ENCODE measurements at places on chromosomes 5 and 9. TPM values are rescaled to one million over a fixed set of nuclear protein-coding genes. Genes with fewer than 3 reads are reported as not detected.

ZNF366 gene
- not detected for total RNA-seq

PARP8 gene
- total RNA-seq: 20.2 TPM

GCNT4 gene
- total RNA-seq: 0.33 TPM

ADAMTS13 gene
- total RNA-seq: 3.4 TPM

SYK gene
- 0.28 TPM for total RNA-seq

SLC36A1 gene
- total RNA-seq: 13.6 TPM

C9orf50 gene
- total RNA-seq: not detected

- no peak overlapping the region for H3K27ac ChIP-seq
- no peaks in the 10 kb centered on the region for H3K27me3 ChIP-seq
- H3K4me3 ChIP-seq: no peak overlapping the region
- peaks cover 8% of the 10 kb centered on the region for H3K36me3 ChIP-seq
- H3K4me1 ChIP-seq: no peaks in the 10 kb centered on the region
- no peak for DNase-seq
Measured at GRCh38 chr9:122276096-122276495, 11.4 kb downstream of the MRRF start.

DNA sequence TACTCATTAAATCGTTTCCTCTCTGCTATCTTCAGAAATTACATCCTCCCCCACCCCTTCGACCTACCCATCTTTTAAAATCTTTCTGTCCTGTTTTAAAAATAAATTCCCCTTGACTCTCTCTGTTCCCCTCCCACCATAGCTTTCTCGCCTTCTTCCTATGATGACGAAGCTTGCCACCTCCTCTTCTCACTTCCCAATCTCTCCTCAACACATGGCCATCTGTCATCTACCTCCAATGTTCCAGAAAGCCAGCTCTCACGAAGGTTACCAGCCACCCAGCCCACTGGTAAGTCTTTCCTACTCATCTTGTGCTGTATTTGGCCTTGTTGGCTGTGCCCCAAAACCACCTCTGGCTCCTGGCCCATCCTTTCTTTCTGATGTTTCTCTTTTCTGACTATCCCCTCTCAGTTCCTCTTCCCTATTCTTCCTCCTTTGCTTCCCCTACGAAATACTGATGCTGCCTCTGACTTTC lies 346.3 kb downstream of the ENC1 start:
- no peaks in the 10 kb centered on the region for H3K27me3 ChIP-seq
- H3K36me3 ChIP-seq: no peaks in the 10 kb centered on the region
- no peak overlapping the region for H3K27ac ChIP-seq
- DNase-seq: no peak

GRCh38 chr9:87206064-87206661 lies 258.9 kb upstream of the GAS1 start:
- DNase-seq: no peak
- H3K4me1 ChIP-seq: no peaks in the 10 kb centered on the region

GRCh38 chr5:167155387-167156005 lies 1135.9 kb upstream of the WWC1 start:
- H3K36me3 ChIP-seq: no peaks in the 10 kb centered on the region
- H3K4me1 ChIP-seq: no peaks in the 10 kb centered on the region
- H3K27me3 ChIP-seq: no peaks in the 10 kb centered on the region
- H3K27ac ChIP-seq: no peak overlapping the region

DNA sequence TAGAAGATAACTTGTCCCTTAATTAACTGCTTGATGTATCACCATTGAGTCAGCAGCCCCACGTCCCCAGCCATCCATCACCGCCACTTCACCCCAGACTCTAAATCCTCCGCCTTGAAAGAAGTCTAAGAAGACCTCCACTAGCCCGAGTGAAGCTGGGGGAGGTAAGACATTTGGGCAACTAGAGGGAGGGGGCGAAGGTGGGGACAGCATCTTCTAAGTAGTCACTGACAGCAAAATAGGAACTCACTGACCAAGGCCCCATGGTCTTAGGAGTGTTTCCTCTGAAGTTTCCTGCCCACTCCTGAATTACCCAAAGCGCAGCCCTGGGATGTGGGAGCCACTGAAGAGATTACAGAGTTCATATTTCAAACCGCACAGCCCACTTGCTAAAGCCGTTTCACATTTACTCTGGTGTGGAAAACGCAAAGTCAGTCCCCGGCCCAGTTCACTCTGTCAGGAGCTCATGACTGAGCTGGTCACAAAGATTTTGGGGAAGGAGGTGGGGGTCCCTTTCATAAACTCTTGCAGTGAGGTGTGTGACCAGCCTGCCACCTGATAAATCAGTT lies 107.4 kb downstream of the LHFPL2 start:
- no peaks in the 10 kb centered on the region for H3K4me1 ChIP-seq
- H3K27ac ChIP-seq: no peak overlapping the region
- H3K4me3 ChIP-seq: no peak overlapping the region
- H3K36me3 ChIP-seq: no peaks in the 10 kb centered on the region

GRCh38 chr9:90665072-90665471 lies 22.4 kb upstream of the DIRAS2 start:
- no peaks in the 10 kb centered on the region for H3K4me1 ChIP-seq
- H3K36me3 ChIP-seq: no peaks in the 10 kb centered on the region
- no peak overlapping the region for H3K27ac ChIP-seq
- H3K4me3 ChIP-seq: no peak overlapping the region

DNA sequence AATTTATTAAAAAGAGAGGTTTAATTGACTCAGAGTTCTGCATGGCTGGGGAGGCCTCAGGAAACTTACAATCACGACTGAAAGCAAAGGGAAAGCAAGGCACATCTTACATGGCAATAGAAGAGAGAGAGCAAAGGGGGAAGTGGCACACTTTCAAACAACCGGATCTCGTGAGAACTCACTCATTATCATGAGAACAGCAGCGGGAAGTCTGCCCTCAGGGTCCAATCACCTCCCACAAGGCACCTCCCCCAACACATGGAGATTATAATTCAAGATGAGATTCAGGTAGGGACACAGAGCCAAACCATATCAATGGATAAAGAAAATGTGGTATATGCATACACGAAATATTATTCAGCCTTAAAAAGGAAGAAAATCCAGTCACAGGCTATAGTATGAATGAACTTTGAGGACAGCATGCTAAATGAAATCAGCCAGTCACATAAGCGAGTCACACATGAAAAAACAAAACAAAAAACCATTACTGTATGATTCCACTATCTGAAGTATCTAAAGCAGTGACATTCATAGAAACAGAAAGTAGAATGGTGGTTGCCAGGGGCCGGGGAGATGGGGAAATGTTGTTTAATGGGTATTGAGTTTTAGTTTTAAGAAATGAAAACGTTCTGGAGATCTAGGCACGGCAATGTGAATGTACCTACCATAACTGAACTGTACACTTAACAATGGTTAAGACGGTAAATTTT lies 83.4 kb upstream of the PCA3 start:
- H3K27me3 ChIP-seq: no peaks in the 10 kb centered on the region
- no peaks in the 10 kb centered on the region for H3K36me3 ChIP-seq
- H3K27ac ChIP-seq: no peak overlapping the region
- no peaks in the 10 kb centered on the region for H3K4me1 ChIP-seq
- DNase-seq: no peak
- H3K4me3 ChIP-seq: no peak overlapping the region

DNA sequence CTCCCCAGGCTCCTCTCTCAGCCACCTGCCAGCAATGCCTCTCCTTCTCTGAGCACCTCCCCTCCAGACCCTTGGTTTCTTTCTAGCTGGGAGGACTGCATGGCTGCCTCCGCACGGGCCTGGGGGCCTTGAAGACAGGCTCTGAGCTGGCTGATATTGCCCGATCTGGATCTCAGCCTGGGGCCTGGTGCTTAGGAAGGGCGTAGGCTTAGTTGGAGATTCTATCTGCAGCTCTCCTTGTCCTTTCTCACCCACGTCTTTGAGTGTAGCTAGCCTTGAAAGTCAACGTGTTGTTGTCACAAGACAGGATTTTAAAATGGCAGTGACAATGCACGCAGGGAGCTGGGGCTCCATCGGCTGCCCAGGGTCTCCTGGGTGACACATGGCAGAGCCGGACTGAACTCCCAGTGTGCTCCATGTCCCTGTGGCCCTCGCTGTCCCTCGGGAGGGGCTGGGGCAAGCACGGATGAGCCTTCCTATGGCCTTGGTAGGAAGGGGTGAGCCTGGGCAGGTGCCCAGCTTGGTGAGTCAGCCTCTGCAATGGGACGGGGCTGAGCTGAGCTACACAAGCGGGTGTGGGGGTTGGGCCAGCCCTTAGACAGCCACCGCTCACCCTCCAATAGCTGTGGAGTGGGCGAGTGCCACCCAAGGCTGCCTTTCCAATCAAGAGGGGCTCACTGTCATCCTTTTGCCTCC lies 9.4 kb downstream of the ADAMTSL2 start:
- no peaks in the 10 kb centered on the region for H3K4me1 ChIP-seq
- H3K27ac ChIP-seq: no peak overlapping the region
- H3K36me3 ChIP-seq: no peaks in the 10 kb centered on the region
- no peaks in the 10 kb centered on the region for H3K27me3 ChIP-seq

GRCh38 chr5:170627271-170627670 lies 123.5 kb downstream of the KCNIP1 start:
- no peak overlapping the region for H3K27ac ChIP-seq
- H3K4me1 ChIP-seq: no peaks in the 10 kb centered on the region
- no peaks in the 10 kb centered on the region for H3K27me3 ChIP-seq
- H3K4me3 ChIP-seq: no peak overlapping the region
- DNase-seq: no peak

DNA sequence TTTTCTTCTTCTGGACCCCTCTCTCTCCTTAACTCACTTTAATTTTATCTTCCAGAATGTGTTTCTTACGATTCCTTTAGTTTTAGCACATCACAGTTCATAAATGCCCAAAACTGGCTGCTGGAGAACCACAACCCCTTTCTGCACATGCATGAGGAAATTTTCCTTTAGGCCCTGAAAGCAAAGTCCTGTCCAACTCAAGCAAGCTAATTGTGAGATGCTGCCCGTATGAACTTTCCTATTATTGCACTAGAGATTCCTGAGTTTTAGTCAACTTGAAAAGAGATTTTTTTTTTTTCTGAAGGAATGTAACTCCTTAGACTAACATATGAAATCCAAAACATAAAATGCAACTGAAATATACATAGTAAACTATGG lies 52.1 kb upstream of the DAB2 start:
- H3K27me3 ChIP-seq: no peaks in the 10 kb centered on the region
- no peak for DNase-seq
- H3K4me3 ChIP-seq: no peak overlapping the region
- H3K4me1 ChIP-seq: no peaks in the 10 kb centered on the region
- no peaks in the 10 kb centered on the region for H3K36me3 ChIP-seq

DNA sequence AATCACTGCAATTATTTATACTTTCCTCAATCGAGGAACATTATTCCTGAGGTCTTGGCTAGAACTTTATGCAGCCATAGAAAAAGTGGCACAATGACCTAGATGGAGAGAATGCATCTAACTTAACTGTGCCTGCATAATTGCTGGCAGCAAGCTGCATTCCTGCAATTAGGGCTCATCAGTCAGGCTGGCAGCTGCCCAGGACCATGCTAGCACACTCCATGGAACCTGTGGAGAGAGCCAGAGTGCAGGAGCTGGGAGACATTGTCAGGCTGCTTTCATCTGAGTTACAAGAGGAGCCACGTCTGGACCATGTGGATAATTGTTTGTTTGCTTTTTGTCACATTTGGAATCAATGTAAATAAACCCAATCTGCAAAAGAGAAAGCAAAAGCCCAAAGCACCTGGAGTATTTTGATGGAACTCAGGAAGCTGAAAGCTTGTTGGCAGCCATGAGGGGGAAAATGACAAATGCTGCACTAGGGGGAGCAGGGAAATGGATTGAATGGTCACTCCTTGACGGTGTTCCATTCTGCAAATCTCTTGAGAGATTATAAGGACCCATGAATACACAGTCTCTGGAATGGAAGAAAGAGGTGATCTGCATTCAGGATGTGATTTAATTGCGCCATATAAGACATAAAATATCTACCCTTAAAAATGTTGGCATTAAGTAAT lies 839.9 kb downstream of the MAT2B start:
- H3K27ac ChIP-seq: no peak overlapping the region
- H3K4me1 ChIP-seq: no peaks in the 10 kb centered on the region
- H3K36me3 ChIP-seq: no peaks in the 10 kb centered on the region
- no peak overlapping the region for H3K4me3 ChIP-seq

GRCh38 chr9:79985772-79986171 lies 414.0 kb downstream of the TLE4 start:
- H3K27me3 ChIP-seq: no peaks in the 10 kb centered on the region
- no peaks in the 10 kb centered on the region for H3K36me3 ChIP-seq
- no peaks in the 10 kb centered on the region for H3K4me1 ChIP-seq

GRCh38 chr5:89480406-89481007 lies 597.5 kb upstream of the MEF2C start:
- H3K4me3 ChIP-seq: no peak overlapping the region
- no peaks in the 10 kb centered on the region for H3K27me3 ChIP-seq
- H3K27ac ChIP-seq: no peak overlapping the region
- no peak for DNase-seq
- H3K36me3 ChIP-seq: no peaks in the 10 kb centered on the region

DNA sequence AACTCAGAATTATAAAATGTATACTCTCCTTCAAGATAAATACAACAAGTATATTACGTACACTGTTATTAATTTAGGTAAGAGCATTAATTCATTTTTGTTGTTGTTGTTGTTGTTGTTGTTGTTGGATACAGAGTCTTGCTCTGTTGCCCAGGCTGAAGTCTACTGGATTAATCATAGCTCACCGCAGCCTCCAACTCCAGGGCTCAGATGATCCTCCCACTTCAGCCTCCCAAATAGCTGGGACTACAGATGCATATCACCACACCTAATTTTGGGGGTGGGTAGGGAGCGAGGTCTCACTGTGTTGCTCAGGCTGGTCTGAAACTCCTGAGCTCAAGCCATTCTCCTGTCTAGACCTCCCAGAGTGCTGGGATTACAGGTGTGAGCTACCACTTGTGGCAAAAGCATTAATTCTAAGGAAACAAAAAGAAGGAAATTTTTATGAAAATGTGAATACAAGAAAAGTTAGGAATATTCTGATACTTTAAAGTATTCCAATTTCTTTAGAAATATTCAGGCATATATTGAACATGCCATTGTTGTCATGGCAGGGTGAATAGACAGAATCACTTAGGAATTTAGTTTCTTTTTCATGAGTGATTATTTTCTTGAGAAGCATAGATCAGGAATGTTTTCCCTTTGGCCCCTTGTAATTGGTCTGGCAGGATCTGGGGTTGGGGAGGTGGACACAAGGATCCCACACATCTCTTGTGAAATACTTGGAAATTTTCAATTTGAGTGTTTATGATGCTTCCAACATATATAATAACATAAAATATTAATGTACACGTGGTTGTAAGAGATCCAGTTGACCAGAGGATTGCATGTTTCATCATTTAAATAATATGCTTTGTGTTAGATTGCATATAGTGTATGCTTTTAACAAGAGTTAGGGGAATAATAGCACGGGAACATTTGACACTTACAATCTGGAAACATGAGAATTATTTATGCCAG lies 263.6 kb downstream of the FANCC start:
- H3K27ac ChIP-seq: no peak overlapping the region
- no peaks in the 10 kb centered on the region for H3K27me3 ChIP-seq
- no peak for DNase-seq
- H3K4me1 ChIP-seq: peaks cover 55% of the 10 kb centered on the region
- no peaks in the 10 kb centered on the region for H3K36me3 ChIP-seq

DNA sequence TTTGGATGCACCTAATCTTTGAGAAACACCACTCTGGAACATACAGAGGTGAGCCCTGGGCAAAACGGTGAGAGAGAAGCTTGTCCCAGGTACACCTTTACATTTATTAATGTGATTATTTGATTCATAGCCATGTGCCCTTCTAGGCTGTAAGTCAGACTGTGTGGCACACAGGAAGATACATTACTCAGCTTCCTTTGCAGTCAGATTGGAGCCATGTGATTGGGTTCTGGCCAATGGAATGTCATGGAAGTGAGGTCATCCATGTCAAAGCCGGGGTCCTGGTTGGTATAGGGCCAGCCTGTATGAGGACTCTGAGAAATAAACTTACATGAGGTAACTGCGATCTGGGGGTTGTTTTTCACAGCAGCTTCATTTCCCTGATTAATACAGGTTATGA lies 106.8 kb upstream of the CD180 start:
- DNase-seq: no peak
- H3K36me3 ChIP-seq: no peaks in the 10 kb centered on the region
- no peaks in the 10 kb centered on the region for H3K27me3 ChIP-seq
- no peak overlapping the region for H3K4me3 ChIP-seq
- H3K4me1 ChIP-seq: peaks cover 3% of the 10 kb centered on the region

Measured in Panc1 (cell line).